ENCODE measurements at places on chromosomes 3 and 15.

GRCh38 chr15:64763874-64764273 is 11.5 kb downstream of the RBPMS2 start:
- DNase-seq = no peak

DNA sequence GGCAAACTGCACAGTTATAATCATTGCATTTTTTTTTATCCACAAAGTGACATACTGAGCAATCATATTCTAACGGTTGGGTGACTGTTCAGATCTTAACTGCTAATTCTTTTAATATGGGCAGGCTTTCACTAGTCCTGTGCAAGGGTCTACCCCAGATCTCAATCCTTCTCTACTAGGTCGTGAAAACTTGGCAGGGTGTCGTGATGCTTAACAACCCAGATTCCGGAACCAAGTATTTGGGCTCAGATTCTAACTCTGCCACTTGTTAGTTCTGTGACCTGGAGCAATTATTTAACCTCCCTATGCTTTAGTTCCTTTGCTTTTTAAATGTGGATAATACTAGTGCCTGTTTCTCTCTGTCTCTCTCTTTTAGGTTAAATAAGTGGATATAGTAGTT is 16.4 kb upstream of the ALDH1A2 start:
- DNase-seq = no peak

GRCh38 chr3:105397974-105398373 is 31.3 kb downstream of the ALCAM start:
- DNase-seq = peak; percentile 14

GRCh38 chr3:125602752-125603649 is 7.7 kb upstream of the OSBPL11 start:
- DNase-seq = no peak

DNA sequence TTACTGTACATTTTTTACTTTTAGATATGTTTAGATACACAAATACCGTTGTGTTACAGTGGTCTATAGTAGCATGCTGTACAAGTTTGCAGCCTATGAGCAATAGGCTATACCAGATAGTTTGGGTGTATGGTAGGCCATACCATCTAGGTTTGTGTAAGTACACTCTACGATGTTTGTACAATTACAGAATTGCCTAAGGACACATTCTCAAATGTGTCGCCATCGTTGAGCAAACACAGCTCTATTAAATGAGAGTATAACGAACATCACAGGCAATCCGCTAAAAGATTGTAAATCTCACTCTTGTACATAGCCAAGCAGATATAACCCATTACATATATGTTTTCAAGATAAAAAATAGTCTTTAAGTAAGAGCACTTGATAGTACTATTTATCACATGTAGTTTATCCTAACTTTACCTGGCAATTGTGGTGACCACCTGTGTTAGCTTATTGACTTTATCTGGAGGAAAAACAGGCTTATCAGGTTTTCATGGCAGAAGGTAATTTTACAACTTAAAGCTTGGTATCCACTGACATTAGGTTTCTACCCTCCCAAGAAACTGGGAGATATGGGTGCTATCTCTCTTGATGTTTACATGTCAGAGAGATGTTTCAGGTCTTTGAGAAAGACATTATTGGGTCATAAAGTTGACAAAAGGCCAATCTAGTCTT is 898.7 kb downstream of the NSUN3 start:
- DNase-seq = no peak

GRCh38 chr3:104785947-104786346 is 580.8 kb upstream of the ALCAM start:
- no peak for DNase-seq

- no peak for DNase-seq
Observed at GRCh38 chr15:70227147-70227546, 129.4 kb upstream of the TLE3 start.

DNA sequence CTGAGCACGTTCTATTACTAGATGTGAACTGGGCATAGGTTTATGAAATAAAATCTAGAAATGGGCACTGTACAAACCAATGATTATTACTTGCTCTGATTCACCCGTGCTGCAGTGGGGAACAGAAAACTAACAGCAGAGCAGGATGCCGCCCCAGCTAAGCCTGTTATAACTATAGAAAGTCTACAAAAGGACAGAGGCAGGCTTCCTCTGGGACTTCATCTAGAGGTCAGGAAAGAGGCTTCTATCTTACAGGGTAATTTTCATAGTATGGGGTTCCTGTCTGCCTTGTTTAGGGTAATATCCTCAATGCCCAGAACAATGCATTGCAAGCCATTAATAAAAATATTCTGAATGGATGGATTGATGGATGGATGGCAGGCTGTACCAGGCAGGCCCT is 177.0 kb upstream of the TBL1XR1 start:
- no peak for DNase-seq

- DNase-seq = no peak
Observed at GRCh38 chr15:99057020-99057419, 47.9 kb upstream of the SYNM start.

GRCh38 chr3:52895418-52895817 is 1.9 kb downstream of the STIMATE start:
- DNase-seq = no peak

GRCh38 chr3:61562721-61563312 is 1.4 kb downstream of the PTPRG start:
- DNase-seq = no peak

DNA sequence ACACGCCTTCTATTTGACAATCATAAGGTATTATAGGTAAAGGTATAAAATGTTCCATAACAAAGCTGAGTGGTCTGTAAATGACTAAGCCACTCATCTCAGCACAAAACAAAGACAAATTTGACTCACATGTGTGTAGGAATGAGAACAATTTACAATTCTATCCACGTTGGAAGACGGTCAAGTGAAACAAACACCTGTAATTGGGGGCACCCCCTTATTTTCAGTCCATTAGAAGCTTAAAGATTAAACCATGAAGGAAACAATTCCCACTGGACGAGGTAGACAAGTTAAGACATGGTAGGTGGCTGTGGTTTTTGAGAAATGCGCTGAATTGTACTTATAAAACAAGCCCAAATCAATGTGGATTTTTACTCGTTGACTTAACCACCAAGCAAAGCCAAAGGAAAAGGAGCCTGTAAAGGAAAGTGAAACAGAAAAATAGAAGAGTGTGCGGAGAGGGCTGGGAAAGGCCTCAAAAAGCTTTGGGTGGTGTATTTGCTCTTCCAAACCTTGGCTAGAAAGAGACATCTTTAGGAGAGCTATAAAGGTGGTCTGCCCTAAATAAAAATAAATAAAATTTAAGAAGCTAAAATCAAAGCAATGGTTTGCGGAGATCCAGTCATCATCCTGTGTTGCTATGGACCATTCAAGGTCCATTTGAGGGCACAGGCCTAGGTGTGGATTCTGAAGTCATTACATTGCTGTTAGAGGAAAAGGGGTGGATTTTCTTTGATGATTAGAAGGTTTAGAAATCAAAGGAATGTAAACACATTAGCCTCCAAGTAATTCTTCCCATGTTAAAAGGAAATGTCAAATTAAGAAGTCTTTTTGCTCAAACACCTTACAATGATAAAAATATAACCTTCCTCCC is 135.0 kb downstream of the TFG start:
- no peak for DNase-seq

GRCh38 chr3:112498914-112499711 is at the start of gene BTLA:
TSS of gene BTLA (minus strand) at chr3:112499472. CDS start at chr3:112499358, 114 bp downstream.
- DNase-seq = no peak

- DNase-seq = peak; percentile 77
Observed at GRCh38 chr3:112333002-112333380, at the start of gene CD200. TSS of gene CD200 (plus strand) at chr3:112333156. CDS start at chr3:112333213, 57 bp downstream.

DNA sequence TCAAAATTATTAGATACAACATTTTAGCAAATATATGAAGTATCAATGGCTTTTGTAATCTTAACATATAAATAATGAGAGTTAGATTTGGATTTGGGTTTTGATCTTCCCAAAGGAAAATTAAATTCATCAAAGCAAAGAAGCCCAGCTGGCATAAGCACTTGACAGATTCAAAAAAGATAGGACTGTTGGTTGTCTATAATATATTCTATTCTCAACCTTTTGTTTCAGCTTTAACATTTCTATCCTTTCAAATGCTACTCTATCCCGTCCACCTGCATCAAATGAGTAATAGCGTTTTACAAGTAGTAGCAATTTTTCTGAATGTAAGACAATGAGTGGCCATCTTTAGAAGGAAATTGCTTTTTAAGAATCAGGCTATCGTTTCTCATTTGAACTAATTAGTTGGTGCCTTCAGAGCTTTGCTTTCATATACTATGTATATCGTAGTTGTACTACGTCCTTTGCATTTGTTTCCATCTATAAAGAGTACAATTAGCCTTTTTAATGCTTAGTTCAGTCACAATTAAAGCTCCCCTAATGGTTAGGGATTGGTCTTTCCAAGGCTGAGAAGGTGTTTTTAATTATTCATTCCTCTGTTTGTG is 278.0 kb downstream of the UBE2E2 start:
- peak; percentile 14 for DNase-seq

DNA sequence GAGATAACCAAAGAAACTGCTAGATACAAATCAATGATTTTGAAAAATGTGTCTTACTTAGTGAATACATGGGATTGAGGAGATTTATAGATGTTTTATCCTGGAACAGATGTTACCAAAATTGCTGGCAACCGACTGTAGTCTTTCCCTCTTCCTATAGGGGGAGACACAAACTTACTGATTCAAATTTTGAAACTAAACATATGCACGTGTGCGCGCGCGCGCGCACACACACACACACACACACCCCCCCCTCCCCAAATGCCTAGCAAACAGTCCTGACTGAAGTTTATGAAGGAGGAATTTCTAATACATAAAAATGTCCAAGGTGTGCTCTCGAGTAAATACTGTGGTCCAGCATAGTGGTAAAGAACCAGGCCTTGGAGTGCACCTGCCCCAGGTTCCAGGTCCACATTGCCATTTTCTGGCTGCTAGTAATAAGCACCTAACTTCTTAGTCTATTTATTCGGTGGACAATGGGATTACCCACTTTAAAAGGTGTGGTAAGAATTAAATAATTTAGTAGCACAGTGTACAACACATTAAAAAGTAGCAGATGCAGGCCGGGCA is 18.5 kb upstream of the C3orf62 start:
- DNase-seq = no peak

DNA sequence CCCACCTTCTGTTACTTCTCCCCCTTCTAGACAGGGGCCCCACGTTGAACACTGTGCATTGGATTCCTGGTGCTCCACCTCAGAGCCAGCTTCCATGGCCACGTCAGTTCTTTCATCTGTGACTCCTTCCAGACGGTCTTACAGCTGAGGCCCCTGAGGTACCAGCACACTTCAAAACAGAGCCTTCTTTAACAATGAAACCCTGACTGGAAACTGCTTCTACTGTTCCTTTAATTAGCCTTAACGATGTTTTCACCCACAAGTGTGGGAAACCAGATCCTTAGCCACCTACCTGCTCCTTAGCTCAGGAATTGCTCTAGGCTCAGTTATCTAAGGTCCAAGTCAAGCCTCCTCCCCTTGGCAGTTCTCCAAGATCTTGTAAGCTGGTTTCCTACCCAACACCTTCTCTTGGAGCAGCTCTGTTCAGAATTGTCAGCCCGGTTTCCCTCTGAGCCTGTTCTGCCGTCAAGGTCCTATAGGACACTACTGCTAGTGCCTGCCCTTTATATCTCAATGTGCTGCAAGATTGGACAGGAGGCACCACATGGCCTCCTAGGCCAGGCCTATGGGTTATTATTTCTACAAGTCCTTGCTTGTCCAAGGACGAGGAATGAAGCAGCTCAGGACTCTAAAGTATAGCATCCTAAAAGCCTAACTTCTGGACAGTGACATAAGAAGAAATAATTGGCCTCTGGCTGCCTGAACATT is 80.7 kb downstream of the FMN1 start:
- no peak for DNase-seq

DNA sequence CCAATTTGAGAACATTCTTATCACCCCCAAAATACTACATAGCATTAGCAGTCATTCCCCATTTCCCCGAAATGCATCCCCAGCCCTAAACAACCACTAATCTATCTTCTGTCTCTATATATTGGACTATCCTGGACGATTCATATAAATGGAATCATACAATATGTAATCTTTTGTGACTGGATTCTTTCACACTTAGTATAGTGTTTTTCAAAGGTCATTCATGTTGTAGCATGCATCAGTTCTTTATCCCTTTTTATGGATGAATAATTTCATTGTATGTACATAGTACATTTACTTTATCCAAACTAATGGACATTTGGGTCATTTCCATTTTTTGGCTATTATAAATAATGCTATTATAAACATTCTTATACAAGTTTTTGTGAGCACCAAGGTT is 27.5 kb upstream of the EIF1B start:
- DNase-seq = no peak

DNA sequence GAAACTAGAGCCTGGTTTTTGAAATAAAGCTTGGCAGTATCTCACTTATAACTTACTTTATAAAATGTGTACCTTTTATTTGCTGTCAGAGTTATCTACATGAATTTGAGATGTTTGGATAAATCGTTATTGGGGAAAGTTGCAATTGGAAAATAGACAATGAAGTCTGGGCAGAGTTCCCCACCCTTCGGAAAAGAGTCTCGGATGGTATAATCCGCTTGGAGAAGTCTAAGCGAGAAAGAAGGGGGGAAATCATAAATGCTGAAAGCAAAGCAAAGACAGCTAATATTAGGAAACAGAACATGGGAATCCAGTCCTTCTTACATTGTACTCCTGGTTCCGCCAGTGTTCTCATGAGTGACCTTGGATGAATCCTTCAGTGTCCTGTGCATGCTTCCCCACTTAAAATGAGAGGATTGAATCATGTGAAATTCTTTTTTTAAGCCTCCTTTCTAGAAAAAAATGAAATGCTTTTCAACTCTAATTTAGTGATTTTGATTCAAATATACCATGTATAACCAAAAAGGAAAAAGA is 162.4 kb downstream of the ATG7 start:
- no peak for DNase-seq

DNA sequence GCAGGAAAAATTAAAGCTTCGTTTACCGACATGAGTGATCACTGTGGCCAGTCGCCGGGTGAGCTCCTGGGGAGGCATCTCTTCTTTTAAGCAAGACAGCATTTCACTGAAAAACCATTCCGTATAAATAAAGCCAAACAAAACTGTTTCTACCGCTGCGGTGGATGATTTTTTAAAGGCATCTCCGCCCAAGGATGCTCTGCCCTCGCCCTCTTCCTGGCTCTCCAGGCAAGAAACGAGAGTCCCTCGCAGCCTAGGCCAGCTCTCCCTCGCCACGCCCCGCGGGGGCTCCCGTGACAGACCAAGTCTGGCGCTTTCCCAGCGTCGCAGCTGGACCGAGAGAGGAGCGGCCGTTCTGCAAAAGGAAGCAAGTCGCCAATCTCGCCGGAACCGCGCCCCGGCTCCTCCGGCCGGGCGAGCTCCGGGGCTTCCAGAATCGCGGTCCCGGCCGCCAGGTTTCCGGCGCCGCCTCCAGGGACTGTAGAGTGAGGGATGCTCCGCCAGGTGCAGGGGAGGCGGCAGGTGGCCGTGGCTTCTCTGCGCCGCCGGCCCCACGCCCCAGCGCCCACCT is 458 bp downstream of the MCF2L2 start:
- DNase-seq = peak; percentile 48
